ENCODE measurements at places on chromosomes 2 and 18.

DNA sequence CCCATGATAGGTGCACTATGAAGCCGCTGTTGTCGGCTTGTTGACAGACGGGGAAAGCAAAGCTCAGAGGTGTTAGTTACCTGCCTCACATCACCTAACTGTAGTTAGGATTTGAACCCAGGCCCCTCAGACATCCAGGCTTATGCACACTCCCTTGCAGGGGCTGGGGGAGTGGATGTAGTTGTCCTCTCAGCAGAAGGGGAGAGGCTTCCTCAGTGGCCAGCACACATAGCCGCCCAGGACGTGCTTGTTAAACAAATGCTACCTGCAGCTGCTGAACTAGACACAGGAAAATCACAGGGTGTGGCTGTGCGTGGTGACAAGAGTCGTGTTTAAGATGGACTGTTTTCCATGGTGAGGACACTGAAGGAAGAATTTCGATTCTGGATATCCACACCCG is 39.2 kb downstream of the GREB1 start:
- DNase-seq: no peak

- DNase-seq: peak; percentile 25
Measured at GRCh38 chr2:71129114-71129901, 721 bp downstream of the MCEE start.

GRCh38 chr2:1016500-1016899 is 65.9 kb downstream of the SNTG2 start:
- DNase-seq: no peak

DNA sequence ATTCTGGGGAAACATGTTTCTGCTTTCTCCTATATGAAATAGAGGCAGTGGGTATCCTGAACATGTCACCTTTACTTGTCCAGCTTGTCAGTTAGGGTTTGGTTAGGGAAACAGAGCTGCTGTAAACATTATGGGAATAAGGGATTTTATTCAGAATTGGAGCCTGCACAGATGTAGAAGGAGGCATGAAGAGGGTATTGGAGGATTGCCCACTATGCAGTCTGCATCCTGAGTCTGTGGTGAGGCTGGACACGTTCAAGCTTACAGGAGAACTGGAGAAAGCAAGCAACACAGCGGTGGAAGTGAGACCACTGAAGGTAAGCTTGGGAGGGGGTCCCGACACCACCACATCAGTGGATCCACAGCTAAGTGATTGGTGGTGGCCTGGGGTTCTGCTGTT is 443.0 kb upstream of the TNP1 start:
- no peak for DNase-seq

DNA sequence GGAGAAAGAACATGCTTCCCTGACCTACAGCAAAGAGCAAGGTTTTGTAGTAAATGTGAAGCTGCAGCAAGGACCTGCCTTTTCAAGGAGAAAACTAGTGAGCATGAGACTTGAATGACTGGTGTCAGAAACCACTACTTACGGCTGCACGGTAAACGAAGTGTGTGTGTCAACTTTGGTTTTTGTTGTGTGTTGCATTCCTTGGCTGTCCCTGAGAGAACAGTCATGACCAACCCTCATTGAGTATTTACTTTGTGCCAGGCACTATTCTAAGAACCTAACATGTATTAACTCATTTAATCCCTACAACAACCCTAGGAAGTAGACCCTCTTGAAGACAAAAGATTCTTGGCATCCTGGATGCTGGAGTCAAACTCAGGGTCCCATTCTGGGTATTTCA is 22.8 kb downstream of the ACMSD start:
- no peak for DNase-seq

DNA sequence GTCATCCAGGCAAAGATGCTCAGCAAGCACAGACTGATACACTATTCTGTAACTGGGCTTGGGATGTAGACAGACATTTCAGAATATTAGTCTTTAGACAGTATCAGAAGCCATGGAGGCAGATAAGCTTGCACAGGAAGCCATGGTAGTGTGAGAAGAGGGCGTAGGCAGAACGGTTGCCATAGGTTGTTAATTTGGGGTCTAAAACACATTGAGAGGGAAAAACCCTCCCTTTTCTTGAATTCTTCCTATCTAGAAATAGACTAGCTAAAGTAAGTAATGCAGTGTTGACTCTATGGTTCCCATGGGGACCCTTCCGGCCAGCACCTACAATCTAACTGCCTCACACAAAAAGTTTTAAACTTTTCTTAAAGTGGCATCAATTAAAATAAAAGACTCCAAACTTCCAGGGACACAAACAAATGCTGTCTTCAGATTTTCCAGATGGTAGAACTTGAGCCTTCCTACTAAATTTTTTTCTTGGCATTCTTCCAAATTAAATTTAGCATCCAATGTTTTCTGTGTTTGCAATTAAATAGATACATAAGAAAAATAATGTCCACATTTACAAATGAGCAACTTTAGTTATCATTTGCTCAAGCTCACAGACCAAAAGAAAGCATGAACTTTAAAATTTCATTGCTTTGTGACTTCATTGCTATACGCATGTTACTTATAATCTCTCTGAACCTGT is 1.9 kb downstream of the PRKRA start:
- no peak for DNase-seq

- DNase-seq: no peak
Measured at GRCh38 chr2:45845566-45845965, 194.1 kb downstream of the PRKCE start.

DNA sequence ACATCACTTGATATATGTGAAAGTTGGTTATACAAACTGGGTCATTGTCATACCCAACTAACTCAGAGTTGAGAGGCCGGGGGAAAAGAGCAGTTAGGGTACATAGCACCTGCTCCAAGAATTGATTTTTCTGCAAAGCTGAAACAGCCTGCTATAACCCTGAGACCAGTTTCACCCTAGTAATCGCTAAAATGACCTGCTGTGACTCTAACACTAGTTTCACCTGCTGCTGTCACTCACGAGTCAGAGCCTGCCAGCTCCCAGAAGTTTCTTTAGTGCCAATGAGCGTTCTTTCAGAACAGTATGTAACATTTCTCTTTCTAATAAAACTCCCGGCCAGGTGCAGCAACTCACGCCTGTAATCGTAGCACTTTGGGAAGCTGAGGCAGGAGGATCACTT is 28.0 kb downstream of the SRSF7 start:
- no peak for DNase-seq

- DNase-seq: no peak
Measured at GRCh38 chr2:45862843-45863242, 211.4 kb downstream of the PRKCE start.

GRCh38 chr2:241941691-241942301 is 72.3 kb downstream of the RTP5 start:
- no peak for DNase-seq

GRCh38 chr18:76588601-76589226 is 93.7 kb upstream of the ZNF516 start:
- DNase-seq: no peak

DNA sequence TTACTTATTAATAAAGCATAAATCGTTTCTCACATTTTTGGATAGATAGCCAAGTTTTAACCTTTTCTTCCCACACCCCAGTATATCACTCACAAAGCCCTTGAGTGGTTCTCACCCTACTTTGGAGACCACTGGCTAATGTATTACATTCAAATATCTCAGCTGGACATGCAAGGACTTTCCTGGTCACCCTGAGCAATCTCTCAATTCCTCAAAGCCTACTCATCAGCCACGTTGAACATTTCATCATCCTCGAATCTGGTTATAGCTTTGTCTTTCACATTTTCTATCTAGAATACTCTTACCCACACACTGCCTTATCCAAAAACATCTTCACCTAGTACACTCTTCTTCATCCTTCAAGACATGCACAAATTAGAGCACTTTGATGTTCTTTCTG is 71.1 kb upstream of the MAPRE2 start:
- DNase-seq: no peak

- DNase-seq: no peak
Measured at GRCh38 chr18:1965016-1965415, 606.3 kb downstream of the METTL4 start.

DNA sequence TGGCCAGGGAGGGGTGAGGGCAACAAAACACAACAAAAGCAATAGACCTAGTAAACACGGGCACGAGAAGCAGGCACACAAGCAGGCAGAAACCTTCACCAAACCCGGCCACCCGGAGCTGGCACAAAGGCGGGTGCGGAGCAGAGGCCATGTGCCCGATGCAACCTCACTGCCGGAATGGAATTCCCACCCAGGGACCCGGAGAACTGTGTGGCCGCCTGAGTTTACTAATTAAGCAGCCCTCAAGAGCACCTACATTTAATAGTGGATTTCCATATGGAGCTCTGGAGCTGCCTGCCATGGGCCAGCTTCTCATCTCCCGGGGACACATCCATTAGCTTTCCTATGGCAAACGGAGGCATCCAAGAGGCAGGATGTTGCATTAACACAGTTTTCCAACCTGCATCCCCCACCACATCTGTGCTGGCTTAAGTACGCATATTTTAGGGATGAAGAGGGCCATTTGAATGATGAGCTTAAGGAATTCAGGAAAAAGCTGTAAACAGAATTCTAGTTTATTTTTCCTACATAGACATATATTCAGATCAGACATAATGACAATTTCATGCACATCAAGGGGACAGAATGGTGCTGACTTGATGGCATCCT is 104.5 kb upstream of the SMIM21 start:
- DNase-seq: no peak

- no peak for DNase-seq
Measured at GRCh38 chr2:46487667-46488335, 8.4 kb downstream of the TMEM247 start.

DNA sequence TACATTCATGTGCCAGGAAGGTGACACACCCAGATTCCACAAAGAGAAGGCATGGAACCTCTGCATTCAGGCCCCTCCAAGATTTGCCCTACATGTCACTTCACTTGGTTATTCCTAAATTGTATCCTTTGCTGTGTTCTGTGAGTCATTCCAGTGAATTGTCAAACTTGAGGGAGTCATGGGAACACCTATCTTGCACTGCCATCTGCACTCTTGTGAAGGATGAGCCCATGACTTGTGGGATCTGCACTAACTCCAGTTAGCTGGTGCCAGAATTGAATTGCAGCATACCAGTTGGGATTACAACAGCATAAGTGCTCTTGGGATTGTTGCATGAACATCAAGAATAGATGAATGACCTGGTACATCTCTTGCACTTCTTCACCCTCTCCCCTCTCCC is 1288.0 kb upstream of the ZEB2 start:
- no peak for DNase-seq

GRCh38 chr18:75036917-75037688 is 171.8 kb downstream of the PTGR3 start:
- no peak for DNase-seq

DNA sequence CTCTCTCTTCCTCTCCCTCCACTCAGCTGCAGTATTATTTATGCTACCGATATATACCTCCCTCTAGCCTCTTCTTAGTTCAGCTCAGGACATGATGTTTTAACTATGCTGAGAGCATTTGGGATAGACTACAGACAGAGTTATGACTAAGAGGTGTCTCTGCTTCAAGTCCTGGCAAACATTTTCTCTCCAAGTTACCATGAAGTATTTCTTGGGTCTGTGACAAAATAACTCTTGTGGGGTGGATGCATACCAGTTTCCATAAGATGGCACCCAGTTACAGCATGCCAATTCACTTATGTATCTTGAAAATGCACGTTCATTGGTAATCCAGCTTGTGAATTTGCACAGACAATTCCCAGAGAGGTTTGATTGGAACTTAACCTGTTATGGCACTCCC is 737.6 kb downstream of the SLC4A3 start:
- no peak for DNase-seq

- no peak for DNase-seq
Measured at GRCh38 chr2:120857931-120858330, 122.3 kb downstream of the GLI2 start.

DNA sequence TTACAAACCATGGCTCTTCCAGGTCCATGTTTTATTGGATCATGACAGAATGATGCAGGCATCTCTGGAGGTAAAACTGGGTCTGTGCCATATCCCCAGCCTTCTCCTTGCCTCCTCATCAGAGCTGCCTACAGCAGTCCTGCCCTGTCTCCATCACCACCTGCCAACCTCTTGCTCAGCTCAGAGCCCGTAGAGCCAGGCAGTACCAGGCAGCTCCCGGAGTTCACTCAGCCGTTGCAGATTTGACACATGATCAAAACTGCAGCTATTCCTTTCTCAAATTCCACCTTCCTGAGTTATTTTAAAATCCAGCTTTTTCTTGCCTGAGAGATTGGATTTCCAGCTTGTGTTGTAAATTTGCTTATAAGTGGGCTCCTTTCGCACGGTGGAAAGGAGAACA is 218.2 kb upstream of the CELF4 start:
- no peak for DNase-seq

DNA sequence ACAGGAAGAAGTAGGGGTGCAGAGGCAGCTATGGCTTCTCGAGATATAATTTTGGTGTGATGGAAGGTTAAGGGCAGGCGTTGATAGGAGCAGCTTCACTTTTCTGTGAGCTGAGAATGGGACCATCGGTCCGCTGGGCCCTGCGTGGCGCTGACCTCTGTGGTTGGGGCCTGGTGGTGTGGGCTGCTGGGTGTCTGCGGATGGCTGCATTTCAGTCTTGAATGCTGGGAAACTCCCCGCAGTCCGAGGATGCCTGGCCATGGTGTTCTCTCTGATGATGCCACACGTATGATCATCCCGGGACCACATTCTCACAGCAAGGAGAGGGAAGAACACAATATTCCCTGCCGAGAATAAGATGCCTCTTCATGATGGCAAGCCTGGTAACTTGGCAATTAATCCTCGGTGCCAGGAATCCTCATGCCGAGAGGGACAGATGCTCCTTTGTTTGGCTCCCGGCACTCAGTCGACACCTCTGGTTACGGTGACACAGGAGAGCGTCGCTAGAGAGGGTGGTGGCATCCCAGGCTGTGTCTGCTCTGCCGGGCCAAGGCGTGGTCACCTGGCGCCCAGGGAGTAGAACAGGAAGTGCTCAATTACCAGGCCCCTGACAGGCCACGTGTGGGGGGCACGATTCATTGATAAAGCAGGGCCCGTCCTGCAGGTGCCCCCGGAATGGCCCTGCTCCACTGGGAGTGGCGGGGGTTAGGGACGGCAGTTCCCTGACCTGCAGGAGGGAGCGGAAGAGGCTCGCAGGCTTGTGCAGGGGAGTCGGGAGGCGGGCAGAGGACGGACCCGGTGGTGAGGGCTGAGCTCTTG is 119.4 kb upstream of the CTDP1 start:
- no peak for DNase-seq

- peak; percentile 45 for DNase-seq
Measured at GRCh38 chr2:189933911-189934399, 128.6 kb downstream of the MSTN start.

DNA sequence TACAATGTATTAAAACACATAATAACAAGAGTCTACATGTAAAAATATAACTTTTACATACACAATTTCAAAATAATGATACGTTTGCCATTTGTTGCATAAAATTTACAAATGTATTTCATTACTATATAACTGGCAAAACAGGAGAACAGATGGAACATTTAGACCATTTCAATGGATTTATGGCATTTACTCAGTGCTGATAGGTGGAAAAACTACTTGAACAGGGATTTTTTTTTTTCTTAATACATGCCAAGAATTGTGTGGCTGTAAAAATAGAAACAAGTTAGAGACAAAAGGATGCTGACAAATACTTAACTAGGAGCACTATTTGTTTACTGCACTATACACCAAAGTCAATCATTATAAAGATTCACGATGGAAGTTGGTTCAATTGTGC is 266.8 kb upstream of the CCDC68 start:
- no peak for DNase-seq

GRCh38 chr2:67259556-67260342 is 137.4 kb upstream of the ETAA1 start:
- DNase-seq: no peak

Data from glomerular endothelial cell (primary cell).